Suprapubic skin (tissue), 4 donors: ENCODE measurements at places on chromosomes 12 and 14.
A peak's percentile ranks its signal among the peaks of the same experiment; 100 is the strongest.

- no peak for DNase-seq
These were observed 3.9 kb upstream of the RARG start for GRCh38 chr12:53235742-53236442.

DNA sequence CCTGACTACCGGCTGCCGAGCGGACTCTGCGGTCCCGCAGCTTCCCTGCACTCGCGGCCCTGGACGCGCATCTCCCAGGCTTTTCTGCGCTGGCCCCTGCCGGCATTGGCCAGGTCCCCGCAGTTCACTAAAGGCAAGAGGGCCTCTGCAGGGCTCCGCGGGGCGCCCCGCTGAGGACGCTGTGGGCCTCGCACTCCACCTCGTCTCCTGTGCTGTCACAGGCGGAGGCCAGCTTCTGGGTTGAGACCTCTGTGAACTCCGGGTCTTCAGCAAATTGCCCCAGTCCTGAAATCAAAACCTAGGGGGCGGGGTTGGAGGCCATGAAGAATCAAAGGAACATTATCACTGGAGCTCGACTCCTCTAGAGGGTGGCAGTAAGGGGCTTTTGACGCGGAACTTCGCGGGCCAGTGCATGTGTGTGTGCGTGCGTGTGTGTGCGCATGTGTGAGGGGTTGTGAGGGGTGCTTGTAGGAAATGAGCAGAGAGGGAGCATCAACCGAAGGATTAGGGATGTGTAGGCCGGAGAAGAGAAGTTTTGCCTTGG lies 68.5 kb upstream of the CAPRIN2 start:
- DNase-seq: peak; percentile 65

DNA sequence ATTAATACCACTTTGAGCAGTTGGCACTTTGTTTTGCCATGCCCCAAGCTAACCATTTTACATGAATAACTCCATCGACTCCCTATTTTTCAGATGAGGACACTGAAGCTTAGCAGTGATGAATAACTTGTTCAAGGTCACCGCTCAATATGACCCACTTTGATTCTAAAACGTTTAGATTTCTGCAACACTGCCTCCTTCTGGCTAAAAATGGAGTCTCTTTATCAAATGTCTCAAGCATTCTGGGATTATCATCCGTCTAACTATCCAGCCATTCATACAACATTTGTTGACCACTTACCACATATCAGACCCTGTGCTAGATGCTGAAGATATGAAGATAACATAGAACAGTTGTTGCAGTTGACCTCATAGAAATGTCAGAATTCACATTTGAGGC lies 298.0 kb downstream of the PPFIA2 start:
- no peak for DNase-seq

DNA sequence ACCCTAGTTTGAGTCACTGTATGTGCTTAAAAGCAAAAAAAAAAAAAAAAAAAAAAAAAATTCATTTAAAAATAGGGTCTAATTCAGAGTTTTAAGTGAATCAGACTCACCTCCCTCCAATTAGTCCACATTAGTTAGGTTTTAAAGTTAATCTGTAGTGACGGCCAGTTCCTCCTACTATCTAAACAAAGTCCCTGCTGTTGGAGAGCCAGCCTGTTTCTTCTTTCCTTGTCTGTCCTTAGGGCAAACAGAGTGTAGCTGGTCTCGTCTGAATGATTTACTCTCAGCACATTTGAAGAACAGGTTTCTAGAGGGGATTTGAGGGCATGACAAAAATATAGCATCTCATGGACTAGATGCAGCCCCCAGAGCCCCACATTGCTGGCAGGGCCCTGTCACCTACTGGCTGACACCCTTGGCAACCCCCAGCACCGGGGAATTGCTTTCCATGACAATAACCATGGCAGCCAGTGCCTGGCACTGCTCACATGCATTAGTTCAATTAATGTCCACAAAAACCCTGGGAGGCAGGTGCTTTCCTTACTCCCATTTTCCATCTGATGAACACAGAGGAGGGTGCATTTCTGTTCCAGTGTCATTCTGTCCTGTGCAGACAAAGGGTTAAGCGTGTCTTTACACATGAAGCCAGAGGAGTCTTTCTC lies 138.3 kb downstream of the PLXNC1 start:
- DNase-seq: no peak

DNA sequence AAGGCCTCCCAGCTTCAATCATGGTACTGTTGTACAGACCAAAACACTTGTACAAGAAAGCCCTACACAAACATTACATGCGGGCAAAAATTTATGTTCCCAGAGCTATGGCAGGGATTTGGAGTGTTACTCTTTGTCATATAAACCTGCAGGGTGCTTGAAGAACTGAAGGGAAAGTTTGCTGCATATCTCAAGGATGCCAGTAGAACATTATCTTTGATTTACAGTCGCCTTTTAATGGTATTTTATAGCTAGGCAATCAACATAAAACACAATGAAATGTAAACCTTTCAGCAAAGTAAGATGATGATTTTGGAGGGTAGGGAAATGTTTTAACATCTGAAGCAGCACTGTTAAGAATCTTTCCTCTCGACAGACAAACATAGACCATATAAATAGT lies 305.6 kb downstream of the KCNH5 start:
- DNase-seq: no peak

DNA sequence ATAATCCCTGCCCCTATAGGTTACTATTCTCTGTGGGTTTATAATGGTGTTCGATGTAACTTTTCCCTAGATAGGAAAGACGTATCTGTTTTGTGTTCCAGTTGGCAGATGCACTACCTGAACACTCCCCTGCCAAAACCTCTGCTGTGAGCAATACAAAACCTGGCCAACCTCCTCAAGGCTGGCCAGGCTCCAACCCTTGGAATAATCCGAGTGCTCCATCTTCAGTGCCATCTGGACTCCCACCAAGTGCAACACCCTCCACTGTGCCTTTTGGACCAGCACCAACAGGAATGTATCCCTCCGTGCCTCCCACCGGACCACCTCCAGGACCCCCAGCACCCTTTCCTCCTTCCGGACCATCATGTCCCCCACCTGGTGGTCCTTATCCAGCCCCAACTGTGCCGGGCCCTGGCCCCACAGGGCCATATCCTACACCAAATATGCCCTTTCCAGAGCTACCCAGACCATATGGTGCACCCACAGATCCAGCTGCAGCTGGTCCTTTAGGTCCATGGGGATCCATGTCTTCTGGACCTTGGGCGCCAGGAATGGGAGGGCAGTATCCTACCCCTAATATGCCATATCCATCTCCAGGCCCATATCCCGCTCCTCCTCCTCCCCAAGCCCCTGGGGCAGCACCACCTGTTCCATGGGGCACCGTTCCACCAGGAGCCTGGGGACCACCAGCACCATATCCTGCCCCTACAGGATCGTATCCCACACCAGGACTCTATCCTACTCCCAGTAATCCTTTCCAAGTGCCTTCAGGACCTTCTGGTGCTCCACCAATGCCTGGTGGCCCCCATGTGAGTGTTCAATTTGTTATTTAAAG lies 11.3 kb downstream of the MAPK1IP1L start:
- no peak for DNase-seq

GRCh38 chr12:113823016-113823415 lies 143.1 kb downstream of the RBM19 start:
- DNase-seq: no peak

DNA sequence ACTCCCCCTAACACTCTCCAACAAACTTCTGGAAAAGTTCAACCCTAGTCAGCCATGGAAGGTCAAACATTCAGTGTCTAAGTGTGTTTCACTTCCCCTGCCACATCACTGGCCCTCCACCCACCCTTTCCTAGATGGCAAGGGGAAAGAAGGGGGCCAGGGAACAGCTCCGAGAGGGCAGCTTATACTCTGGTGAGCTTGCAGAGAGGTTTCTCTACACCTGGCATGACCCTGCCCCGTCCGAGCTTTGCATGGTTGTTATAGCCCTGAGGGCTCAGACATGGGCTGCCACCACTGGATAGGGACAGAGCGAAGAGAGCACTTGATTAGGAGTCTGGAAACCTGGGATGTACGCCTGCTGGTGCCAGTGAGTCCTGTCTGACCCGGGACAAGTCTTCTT lies 4.0 kb downstream of the ACVRL1 start:
- DNase-seq: peak; percentile 56
